Germinal center (tissue), 1 donor: ENCODE measurements at places on chromosomes 11 and 22.
A peak's percentile ranks its signal among the peaks of the same experiment; 100 is the strongest.

- no peak for DNase-seq
Measured at GRCh38 chr11:114278342-114279065, 17.7 kb upstream of the NNMT start.

- no peak for DNase-seq
Measured at GRCh38 chr11:30666817-30667216, 80.7 kb upstream of the MPPED2 start.

DNA sequence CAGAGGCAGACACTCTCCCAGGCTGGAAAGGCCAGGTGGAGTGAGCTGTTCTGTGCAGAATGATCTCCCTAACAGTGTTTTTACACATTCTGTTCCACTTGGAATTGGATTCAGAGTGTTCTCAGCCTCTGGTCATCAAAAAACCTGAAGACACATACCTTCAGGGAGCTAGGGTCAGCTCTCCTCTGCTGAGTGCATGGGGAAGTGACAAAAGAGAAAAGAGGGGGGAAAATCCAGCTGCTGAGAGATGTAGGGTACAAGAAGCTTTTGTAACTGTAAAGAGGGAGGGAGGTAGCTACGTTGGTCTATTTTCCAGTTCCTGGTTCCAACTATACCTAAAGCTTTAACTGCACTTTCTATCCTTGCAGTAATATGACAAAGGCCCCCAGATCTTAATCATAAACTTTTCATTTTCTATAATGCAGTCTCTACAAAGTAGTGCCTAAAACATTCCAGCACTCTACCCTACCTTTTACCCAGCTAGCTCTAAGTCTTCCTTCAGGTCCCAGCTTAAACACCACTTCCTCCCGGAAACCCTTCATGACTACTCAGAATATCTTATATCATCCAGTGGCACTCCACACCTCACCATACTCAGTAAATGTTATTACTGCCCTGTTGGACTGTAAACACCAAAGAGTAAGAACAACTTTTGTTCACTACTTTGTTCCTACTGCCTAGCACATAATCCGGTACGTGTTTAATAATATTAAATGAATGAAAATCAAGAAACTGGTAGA lies 9.2 kb downstream of the MAPK1 start:
- no peak for DNase-seq

DNA sequence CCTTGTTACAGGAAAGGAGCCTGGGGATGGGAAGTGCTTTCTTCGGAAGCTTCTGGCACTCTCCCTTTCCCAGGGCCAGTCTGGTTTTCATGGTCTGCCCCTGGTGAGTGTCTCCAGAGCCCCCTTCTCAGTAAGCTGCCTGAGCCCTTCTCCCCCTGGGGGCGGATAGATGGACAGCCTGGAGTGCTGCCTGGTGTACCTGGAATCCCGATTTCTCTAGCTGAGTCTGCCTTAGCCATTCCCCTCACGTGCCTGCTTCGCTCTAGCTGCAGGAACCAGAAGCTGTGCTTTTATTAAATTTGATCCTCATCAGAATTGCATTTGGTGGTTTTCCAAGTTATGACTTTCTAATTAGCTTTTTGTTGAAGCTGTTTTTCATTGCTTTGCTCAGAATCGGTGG lies 152.9 kb upstream of the NAV2 start:
- DNase-seq: no peak

DNA sequence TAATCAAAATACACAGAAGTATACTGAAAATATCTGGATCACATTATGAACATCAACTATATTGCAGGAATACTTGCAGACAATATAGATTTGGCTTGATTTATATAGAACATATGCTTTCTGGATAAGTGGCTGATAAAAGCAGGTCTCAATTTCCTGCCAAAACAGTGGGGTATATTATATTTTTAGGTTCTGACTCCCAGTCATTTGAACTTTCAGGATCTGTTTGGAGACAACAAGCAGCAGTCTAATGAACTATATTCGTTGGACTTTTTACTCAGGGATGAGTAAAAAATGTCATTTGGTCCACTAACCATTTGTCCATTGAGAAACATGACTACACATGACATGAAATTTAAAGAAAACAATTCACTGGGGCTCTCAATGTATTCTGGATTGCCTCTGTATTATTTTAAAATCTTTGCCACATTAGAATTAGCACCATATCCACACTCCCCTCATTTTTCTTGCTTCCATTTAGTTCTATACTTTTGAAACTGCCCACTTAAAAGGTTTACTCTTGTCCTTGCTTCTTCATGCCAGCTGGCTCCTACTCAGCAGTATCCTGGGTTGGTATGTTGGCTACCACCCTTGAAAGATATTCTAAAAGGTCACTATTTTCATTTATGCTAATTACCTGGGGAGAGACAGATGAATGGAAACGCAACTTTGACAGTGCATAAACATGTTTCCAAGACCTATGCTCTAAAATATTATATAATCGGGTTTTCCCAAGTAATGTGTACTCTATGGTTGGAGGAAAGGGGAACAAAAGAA lies 153.0 kb downstream of the APOL5 start:
- no peak for DNase-seq

- DNase-seq: no peak
Measured at GRCh38 chr11:119461229-119461963, 38.4 kb upstream of the THY1 start.

DNA sequence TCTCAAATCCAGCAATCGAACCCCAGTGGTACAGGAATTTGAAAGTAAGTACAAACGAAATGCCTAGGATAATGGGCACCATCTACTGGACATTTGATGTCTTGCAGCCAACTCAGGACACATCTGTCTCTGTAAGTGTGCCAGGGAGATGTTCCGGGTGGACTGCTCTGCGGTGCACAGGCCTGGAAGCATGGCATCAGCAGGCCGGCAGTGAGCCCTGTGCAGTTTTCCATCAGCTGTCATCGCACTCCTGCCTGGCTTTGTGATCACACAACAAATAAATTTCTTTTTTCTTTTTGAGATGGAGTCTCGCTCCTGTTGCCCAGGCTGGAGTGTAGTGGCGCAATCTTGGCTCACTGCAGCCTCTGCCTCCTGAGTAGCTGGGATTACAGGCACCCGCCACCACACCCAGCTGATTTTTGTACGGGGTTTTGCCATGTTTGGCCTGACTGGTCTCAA lies 71.0 kb downstream of the JAM3 start:
- DNase-seq: peak; percentile 47

DNA sequence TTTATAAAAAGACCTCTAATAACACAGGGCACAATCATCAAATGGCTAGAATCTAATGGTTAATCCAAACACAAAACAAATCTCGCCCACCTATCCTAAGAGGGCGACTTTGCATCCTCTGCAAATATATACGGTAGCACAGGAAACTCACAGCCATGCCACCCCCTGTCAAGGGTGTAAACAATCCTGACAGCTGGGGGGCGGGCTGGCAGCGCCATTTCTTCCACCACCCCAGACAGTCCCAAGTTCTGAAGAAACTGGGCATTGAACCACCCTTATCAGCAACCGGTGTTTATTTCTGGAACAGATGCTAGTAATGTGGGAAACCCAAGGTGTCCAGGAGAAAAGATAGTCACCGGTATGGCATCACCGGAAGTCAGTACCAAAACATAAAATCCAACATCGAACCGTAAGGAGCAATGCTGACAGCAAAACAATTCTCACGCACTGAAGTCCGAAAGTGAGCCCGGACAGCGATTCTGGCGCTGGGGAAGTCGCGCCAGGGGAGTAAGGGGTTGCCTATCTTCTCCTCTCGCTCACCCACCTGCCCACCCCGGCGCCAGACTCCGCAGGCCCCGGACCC lies 825 bp downstream of the FBXO3 start:
- DNase-seq: peak; percentile 47

GRCh38 chr11:127073621-127074020 lies 73.1 kb upstream of the KIRREL3 start:
- no peak for DNase-seq

- no peak for DNase-seq
Measured at GRCh38 chr22:44588348-44588747, 90.3 kb upstream of the RTL6 start.

DNA sequence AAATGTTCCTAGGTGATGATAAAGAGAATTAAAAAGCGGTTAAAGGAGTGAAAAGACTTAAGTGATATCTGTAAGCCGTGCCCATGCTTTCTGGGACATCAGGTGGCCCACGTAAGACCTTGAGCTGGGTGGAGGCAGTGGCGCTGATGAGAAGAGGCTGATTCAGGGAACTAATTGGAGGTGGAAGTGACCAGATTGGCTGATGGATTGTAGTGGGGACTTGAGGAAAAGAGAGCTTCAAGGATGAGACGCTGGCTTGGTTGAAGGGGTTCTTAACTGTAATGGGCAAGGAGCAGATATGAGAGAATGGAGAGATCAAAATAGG lies 69.1 kb upstream of the EP300 start:
- no peak for DNase-seq
